ENCODE measurements at places on chromosomes 5 and 9.

DNA sequence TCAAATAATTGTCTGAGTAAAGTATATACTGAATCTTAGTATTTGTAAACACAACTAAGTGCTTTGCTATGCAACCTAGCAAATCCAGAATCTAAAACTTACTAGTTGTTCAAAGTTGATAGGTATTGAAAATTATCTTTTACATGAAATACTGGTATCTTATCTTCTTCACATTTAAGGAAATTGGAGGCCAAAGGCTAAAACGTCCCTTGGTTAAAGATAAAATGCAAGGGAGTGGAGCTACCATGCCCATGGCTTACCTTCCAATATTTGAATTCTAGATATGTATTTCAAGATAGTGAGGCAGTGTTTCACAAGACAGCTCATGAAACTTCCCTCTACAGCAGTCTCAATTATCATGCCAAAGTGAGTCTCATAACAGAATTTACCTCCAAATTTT, 373.5 kb downstream of the KIAA0825 start:
- DNase-seq = no peak

DNA sequence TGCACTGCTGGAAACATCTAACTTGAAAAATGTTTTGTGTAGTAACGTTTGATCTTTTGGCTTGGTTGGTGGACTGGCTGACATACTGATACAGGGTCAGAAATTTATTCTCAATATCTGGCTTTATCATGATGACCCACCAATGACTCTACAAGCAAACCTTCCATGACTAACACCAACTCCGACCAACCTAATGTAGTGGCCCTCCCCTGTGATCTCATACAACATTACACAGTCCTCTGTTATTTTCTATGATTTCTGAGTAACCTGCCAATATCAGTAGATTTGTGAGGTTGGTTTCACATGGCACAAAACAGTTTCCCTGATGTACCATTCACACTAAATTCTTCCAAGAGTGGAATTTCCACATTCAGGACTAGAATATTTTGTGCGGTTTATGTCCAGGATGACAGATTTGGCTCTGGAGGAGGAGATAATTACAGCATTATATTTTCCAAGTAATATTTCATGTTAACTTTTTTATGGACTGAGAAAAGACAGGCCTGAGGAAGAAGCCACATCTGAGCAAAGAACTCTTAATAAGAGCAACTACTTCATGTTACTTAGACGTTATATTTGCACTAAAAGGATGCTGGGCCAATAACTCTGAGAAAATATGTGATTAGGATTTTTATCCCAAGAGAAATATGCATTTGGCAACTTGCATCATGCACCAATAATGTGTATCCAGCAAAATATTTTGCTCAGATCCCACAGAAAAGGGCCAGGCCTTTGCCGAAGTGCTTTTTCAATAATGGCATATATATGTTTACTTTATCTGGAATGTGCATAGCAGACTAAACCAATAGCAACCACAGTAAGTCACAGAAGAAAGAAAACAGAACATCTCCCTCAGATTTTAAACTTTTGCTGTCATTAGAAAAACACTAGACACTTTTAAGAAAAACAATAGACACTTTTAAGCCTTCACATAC, 273.4 kb downstream of the KCNN2 start:
- DNase-seq = no peak

DNA sequence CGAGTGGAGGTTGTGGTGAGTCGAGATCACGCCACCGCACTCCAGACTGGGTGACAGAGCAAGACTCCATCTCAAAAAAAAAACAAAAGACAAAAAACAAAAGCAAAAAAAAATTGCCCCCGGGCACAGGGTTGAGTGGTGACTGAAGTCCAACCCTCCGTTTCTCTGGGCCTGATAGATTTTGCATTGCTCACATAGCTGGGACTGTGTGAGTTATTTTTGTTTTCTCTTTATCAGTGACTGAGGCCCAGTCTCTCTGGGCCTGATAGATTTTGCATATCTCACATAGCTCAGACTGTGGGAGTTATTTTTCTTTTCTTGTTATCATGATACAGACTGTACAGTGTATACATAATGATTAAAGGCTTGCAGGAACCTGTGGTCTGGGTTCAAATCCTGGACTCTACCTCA, 2.6 kb upstream of the SLC28A3 start:
- DNase-seq = no peak

GRCh38 chr5:172245703-172246125, 37.9 kb downstream of the UBTD2 start:
- no peak for DNase-seq

- DNase-seq = no peak
Observed at GRCh38 chr5:77301447-77301883, 91.0 kb downstream of the PDE8B start.

DNA sequence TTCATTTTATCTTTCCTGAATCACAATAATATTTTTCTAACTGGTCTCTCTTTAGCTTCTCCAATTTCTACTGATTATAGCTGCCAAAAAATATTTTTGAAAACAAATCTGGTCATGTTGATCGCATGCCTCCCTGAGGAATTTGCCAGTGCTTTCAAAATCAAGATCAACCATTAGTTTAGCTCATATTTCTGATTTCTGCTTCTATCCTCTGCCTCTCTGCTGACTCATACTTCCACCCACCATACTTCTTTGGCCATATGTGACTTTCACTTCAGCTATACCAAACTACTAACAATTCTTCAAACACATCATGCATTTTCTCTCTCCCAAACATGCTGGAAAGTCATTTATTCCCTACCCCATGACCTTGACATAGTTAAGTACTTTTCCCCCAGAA, 636.5 kb downstream of the TLE1 start:
- DNase-seq = no peak

- DNase-seq = no peak
Observed at GRCh38 chr9:134717924-134718645, 76.5 kb downstream of the COL5A1 start.

GRCh38 chr5:100762108-100762507, 141.0 kb downstream of the ST8SIA4 start:
- no peak for DNase-seq

GRCh38 chr5:51201024-51201423, 182.2 kb upstream of the ISL1 start:
- no peak for DNase-seq

- DNase-seq = no peak
Observed at GRCh38 chr5:34706084-34706483, 50.0 kb downstream of the RAI14 start.

DNA sequence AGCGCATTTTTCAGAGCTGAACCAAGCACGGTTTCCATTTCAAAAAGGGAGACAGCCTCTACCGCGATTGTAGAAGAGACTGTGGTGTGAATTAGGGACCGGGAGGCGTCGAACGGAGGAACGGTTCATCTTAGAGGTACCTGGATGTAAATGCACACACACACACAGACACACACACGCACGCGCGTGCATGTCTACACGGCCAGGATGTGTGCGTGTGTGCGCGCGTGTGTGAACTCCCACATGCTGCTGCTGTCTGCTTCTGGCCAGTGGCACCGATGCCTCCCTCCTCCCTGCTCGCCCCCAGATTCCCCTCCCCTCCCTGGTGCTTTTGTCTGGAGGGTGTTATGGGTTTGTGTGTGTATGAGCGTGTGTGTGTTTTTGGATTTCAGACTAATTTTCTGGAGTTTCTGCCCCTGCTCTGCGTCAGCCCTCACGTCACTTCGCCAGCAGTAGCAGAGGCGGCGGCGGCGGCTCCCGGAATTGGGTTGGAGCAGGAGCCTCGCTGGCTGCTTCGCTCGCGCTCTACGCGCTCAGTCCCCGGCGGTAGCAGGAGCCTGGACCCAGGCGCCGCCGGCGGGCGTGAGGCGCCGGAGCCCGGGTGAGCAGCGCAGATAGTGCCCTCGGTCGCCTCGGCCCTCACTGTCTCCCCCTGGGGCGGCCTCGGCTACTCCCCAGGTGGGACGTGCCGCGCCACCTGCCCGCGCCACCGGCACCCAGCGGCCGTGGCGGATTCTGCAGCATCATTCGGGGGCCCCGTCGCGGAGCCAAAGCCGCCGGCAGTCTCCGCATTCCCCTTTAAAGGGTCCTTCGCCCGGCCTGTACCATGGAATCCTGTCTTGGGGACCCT, at the start of gene NTRK2:
NTRK2 (plus strand) TSS at position 442 of the 850 bp plus-strand sequence. CDS start 1,020 bp downstream, outside the sequence.
- no peak for DNase-seq

- no peak for DNase-seq
Observed at GRCh38 chr5:148793261-148793660, 33.1 kb upstream of the ADRB2 start.

- DNase-seq = no peak
Observed at GRCh38 chr5:80097451-80097850, 62.3 kb downstream of the THBS4 start.

DNA sequence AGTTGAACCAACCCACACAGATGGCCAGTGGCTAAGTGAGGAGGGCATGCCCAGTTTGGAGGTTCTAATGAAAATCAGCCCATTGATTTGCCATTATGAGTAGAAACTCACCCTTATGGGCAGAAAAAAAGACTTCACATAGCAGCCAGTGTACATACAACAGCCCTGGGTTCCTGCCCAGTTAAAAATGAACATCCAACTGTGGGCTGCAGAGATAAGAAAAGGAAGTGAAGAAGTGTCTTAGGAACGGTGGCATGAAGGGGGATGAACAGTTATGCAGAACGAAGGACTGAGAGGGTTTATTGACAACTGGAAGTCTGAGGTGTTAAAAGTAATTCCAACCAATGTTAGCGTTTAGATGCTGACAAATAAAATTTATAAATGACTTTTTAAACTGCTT, 118.4 kb downstream of the MARCHF3 start:
- DNase-seq = no peak

DNA sequence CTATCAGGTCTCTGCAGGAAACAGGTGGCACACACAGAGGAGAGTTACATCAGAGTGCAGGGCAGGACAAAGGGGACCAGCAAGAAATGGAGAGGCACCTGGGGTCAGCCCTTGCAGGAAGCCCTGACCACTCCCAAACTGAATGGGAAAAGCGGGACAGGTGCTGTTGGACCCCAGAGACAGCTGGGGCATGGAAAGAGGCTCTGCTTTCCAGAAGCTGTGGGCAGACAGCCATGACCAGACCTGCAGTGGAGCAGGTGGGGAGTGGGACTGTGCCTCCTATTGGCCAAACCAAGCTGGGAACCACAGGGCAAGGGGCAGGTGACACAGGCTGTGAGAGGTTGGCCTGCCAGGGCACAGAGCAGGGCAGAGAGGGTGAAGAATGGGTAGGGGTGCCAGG, 125.8 kb downstream of the BOD1 start:
- DNase-seq = no peak

DNA sequence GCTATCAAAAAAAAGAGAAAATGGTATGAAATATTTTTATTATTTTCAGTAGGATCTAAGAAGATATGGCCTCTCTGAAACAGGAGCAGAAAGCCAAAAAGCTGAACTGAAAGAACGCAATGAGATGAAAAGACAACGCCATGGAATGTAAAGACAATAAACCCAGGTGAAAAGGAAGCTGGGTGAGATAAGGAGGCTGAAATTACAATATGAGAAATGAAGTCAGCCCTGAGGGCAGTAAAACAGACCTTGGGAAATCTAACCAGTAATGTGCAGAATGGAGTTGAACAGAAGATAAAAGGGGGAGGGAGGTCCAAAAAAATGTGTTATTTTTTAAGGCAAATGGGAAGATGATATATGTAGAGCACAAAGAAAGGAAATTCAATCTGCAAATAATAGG, 265.3 kb downstream of the ENC1 start:
- DNase-seq = no peak

- DNase-seq = no peak
Observed at GRCh38 chr9:108863891-108864290, 1.8 kb downstream of the ACTL7A start.

DNA sequence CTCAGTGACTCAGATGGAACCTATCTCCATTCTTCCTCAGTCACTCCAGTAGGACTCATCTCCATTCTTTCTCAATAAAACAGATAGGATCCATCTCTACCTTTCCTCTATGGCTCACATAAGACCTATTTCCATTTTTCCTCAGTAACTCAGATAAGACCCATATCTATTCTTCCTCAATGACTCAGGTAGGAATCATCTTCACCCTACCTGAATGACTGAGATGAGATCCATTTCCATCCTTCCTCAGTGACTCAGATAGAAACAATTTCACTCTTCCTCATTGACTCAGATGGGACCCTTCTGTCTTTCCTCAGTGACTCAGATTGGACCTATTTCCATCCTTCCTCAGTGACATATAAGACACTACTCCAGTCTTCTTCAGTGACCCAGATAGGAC, 165.1 kb downstream of the FBXO4 start:
- DNase-seq = no peak

GRCh38 chr5:80240368-80240986, 15.4 kb downstream of the SERINC5 start:
- no peak for DNase-seq

GRCh38 chr9:128394379-128395168, 23.4 kb downstream of the URM1 start:
- no peak for DNase-seq

- no peak for DNase-seq
Observed at GRCh38 chr9:1049641-1050040, 516 bp upstream of the DMRT2 start.

GRCh38 chr9:89550346-89550927, 52.5 kb upstream of the SEMA4D start:
- DNase-seq = peak; percentile 24

DNA sequence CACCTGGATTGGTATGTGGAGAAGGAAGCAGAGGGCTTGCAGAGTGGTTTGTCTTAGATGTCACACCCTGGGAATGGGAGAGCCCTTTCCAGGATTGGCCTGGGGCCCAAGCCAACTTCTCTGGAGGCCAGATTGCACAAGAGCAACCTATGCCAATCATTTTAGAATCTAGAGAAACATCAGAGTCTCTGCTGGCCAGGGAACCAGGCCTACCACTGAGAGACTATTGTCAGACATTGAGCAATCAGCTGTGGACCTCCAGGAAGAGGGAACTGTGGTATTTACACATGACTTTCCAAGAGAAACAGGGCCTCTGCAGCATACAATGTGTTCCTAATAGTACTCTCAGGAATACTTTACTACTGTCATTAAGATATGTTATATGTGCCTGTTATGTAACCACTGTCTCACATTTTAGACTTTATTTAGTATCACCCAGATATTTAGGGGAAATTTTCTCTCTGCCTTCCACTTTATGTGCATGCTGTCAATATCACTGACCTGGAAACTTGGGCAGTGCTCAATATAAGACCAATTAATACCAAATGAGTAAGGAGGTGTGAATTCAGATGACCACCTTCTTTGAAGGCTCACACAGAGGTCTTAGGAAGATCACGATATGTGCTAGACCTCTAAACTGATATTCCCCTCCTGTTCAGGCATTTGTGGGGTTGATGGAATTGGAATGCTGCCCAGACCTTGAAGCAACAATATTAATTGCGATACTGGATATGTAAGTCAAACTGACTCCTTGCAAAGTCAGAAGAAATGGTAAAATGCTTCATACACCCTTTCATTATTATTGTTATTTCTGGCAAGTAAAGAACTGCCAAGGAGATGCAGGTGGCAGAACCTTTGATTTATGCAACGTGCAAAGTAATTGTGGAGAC, 20.5 kb upstream of the CCL28 start:
- DNase-seq = peak; percentile 85
